DMS153 (cell line): ENCODE measurements at places on chromosomes 6 and 20.

GRCh38 chr20:53805895-53806384, 212.3 kb upstream of the ZNF217 start:
- DNase-seq: no peak

- DNase-seq: no peak
These were observed 22.4 kb downstream of the C20orf173 start for GRCh38 chr20:35506872-35507638.

DNA sequence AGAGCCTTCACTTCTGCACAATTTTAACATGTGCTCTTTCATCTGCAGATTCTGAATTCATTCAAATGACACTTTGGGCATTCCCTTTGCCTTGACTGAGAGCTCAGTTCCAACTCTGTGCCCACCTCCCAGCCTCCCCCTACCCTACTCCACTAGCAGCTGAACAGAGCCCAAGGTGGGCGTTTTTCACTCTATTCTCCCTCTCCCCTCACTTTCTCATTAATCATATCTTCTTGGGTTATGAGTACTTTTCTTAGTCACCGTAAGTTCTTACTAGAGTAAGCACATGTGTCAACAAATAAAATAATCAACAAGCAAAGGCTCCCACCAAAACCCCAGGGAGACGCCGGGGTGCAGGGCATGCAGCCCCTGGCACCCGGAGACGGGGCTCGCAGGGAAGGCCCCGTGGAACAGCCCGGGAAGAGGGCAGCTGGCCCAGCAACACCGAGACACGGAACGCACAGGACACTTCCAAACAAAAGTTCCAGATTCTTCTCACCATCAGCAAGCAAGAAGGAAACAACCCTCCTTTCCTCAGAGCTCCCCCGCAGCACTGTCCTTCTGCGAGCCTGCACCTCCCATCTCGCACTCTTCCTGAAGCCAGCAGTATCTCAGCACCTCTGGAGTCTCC, 34.1 kb downstream of the TAF4 start:
- DNase-seq: no peak

DNA sequence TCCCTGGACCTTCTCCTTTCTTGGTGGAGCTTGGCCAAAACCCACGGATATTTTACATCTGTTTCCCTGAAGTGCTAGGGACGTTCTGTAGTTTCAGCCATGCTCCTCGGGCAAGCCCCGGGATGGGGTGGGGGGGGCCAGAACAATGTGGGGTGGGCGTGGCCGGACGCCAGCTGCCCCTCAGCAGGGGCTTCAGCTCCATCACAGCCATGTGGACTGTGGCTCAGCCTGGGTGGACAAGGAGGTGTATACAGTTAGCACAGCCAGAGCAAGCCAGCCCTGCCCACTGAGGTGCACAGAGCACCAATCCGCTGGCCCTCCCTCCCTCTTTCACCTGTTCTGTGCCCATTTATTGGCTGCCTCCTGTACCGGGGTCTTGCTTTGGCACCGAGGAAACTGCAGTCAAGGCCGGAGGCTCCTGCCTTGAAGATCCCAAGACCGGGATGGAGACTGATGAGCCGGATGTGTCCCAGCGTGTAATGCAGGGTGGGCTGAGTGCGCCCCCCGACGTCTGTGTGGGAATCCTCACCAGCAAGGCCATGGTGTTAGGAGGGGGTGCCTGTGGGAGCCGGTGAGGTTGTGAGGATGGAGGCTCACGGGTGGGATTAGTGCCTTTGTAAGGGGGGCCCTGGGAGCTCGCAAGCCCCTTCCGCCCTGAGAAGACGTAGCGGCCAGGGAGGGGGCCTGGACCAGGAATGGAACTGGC, 28.0 kb downstream of the FRMD1 start:
- no peak for DNase-seq

GRCh38 chr6:17385660-17386059, 7.7 kb upstream of the CAP2 start:
- DNase-seq: no peak

DNA sequence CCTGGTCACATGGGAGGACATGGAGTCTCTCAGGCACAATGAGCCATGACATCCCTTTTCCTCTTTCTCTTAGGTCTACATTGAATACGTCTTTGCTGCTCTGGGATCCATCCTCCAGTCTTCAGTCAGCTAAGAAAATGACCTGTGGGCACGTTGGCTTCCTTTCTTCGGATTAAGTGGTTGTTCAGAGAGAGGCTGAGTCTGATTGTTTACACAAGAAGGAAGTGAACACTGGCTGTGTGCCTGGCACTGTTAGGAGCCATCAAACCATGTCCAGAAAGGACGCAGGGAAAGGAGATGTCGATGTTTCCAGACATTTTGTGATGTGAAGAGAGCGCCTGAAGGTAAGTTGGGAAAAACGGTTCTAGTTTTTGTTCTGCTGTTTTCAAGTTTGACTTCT, 309.9 kb upstream of the CDYL start:
- no peak for DNase-seq

DNA sequence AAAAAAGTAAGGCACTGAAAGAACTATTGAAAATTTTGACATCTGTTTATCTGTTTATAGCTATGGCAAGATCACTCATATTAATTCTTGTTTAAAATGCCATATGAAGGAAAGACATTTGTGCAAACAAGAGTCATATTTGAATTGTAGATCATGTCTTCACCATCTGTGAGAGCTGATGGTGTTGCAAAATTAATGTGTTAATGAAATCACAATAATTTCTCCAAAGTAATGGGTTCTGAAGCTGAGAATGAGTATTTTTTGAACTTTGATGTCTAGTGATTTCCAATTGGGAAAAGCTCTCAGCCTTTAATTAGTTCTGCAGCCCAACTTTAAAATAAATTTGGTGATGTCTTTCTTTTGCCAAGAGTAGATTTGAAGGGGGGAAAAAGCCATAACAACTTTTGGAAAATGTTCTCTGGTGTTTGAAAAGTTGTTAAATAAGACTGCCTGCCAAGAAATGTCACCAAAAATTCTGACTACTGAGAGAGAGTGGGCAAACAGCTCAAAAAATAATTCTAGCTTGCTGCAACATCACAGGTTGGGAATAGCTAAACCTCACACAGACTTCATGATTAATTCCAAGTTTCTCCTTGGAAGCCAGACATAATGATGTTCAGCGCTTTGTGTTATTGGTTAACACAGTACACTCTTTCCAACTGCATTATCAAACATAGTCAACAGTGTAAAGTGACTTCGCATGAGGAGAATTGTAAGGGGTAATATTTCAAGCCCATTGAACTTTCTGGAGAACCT, 142.6 kb downstream of the SOBP start:
- DNase-seq: no peak

GRCh38 chr6:73329201-73329600, 24.9 kb downstream of the DPPA5 start:
- no peak for DNase-seq

- peak; percentile 62 for DNase-seq
These were observed 171.8 kb upstream of the AKAP12 start for GRCh38 chr6:151067684-151068596.

GRCh38 chr6:168666699-168667427, 225.9 kb downstream of the SMOC2 start:
- no peak for DNase-seq

DNA sequence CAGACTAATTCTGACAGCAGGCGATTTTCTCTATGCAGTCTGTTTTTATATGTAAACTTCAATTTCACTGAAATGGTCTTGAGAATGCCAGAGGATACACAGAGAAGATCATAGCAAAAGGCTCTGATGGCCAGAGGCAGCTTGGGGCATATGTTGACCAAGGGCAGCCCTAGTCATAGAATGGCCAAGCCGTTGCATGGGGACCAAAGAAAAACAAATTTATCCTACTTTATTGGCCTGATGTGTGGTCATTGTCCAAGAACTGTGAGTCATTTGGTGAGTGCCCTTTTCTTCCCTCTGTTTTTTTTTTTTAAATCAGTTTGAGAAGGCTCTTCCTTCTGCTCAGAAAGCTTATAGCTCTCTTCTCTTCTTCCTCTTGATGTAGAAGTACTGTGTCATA, 5.8 kb downstream of the HDGFL1 start:
- no peak for DNase-seq

GRCh38 chr6:31640612-31641011, 11.8 kb downstream of the BAG6 start:
- DNase-seq: no peak

- no peak for DNase-seq
These were observed 5.1 kb upstream of the FAM50B start for GRCh38 chr6:3844097-3844463.

DNA sequence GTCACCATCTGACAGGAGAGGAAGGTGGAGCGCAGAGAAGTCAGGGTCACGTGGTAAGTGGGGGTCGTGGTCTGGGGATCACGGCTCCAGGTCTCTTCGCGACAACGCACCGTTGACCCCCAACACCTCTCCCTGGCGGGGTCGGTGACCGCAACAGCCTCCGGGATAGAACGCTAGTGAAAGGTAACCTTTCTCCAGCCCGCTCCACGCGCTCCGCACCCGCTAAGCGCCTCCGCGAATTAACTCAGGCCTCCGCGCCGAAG, 600 bp upstream of the SYNJ2 start:
- DNase-seq: no peak

GRCh38 chr20:49281059-49281912, 3.4 kb upstream of the ZNFX1 start:
- no peak for DNase-seq

GRCh38 chr6:15791448-15792181, 128.8 kb upstream of the DTNBP1 start:
- DNase-seq: no peak

GRCh38 chr20:9514072-9514460, 324 bp upstream of the LAMP5 start:
- DNase-seq: no peak

- DNase-seq: no peak
These were observed 46.6 kb upstream of the TFAP2C start for GRCh38 chr20:56582542-56582941.

DNA sequence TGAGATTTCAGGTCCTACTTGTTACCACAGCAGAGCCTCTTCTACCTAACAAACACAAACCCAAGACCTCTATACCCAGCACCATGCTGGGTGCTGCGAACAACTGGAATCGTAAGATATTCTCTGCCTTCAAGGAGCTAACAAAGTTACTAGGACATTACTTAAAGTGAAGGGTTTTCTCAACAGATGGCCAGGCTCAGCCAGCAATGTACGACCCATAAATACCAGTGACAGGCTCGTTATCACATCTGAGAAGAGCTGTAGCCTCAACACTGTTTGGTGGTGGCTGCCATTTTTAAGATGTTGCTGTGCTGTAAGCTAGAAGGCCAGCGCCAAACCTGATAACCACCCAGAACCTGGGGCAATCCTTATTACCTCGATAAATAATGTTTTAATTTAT, 406.5 kb downstream of the KIF16B start:
- no peak for DNase-seq

GRCh38 chr6:10250655-10251220, 164.1 kb downstream of the TFAP2A start:
- no peak for DNase-seq

GRCh38 chr20:11090751-11091150, 417.0 kb upstream of the JAG1 start:
- DNase-seq: peak; percentile 21

GRCh38 chr20:32189691-32190615, 17.6 kb downstream of the PLAGL2 start:
- no peak for DNase-seq

- DNase-seq: peak; percentile 51
These were observed 11.0 kb downstream of the TSPYL1 start for GRCh38 chr6:116268589-116269293.

- DNase-seq: no peak
These were observed 286.2 kb downstream of the DHX35 start for GRCh38 chr20:39248171-39248861.

- DNase-seq: peak; percentile 10
These were observed 163.6 kb upstream of the CST7 start for GRCh38 chr20:24785141-24786110.

DNA sequence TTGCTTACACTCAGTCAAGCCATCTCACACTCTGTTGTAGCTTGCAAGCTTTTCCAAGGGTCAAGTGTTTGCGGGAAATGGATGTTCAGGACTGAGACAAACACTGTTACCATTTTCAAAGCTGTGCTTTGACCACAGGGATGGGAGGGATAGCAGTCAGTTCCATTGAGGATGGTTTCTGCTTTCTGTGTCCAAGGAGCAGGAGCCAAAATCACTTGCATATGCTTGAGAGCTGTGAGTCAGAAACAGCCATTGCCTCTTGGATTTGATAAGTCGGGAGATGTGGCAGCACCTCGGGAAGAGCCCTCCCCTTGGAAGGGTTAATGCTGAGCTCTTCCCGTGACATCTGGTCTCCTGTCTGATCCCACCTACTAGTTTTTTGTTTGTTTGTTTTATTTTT, 85.2 kb downstream of the TCP11 start:
- DNase-seq: no peak

DNA sequence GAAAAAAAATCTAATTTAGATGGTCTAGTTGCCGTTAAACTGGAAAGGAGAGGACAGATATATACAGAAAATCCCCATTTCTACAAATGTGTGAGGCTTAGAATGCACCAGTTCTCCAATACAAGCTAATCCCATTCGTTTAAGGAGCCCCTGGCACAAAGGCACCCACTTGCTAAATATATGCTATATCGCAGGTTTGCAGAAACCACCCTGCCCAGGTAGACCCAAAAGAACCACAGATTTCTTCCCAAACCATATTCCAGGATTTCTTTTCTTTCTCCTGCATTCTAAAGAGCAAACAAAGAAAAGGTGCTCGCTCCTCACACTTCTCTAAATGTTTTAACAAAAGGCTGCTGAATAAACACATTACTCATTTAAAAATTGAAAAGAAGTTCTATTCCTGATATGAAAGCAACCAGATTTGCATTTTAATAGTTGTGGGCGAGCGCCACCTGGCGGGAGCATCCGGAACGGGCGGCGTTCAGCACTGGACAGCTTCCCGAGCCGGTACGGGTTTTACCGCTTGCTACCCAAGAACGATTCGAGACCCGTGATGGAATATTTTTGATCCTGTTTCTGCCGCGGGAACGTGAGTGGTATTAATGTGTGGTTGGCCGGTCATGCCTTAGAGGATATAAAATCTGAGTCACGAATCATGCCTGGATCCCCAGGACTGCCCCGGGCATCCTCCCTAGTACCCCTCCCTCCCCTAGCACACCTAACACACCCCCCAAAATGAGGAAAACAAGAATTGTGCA, 2.1 kb downstream of the PTPRT start:
- peak; percentile 25 for DNase-seq

DNA sequence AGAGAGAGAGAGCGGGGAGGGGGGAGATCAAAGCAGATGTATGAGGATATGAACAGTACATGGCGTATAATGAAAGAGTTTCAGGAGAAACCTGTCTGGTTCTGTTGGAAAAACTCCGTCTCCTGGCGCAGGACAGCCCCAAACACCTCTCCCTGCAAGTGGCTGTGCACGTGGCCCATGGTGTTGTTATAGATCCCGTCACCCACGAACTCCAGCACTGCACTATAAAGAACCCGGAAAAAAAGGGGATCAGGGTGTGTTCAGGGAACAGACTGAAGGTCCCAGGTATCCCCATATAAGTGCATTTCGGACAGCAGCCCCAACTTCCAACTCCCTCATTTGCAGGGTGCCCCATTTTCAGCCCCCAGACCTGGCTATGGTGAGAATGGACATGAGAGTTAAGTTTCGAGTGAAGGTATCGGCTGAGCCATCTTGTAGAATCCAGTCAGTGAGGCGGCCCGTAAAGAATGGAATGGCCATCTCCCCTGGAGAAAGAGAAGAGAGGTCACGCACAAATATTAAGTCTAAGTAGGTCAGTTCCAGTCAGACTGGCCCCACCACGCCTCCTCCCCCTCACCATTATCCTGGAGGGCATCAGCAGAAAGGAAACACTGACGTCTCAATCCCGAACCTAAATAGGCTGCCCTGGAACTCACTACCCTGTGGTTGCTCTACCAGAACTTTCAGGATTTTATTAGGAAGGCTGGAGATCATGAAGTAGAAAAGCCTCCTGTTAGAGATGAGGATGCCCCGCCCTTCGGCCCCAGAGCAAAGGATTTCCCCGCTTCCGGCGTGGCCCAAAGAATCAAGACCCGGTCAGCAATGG, 1.3 kb downstream of the TAP1 start:
- DNase-seq: no peak

- no peak for DNase-seq
These were observed 102.9 kb downstream of the BCAS1 start for GRCh38 chr20:53967527-53967926.
